ENCODE measurements at places on chromosomes 2 and 18.

- peak; percentile 29 for DNase-seq
Observed at GRCh38 chr2:105977212-105977611, 216.9 kb downstream of the UXS1 start.

- peak; percentile 85 for DNase-seq
Observed at GRCh38 chr18:39455285-39455684, 1889.7 kb upstream of the CELF4 start.

DNA sequence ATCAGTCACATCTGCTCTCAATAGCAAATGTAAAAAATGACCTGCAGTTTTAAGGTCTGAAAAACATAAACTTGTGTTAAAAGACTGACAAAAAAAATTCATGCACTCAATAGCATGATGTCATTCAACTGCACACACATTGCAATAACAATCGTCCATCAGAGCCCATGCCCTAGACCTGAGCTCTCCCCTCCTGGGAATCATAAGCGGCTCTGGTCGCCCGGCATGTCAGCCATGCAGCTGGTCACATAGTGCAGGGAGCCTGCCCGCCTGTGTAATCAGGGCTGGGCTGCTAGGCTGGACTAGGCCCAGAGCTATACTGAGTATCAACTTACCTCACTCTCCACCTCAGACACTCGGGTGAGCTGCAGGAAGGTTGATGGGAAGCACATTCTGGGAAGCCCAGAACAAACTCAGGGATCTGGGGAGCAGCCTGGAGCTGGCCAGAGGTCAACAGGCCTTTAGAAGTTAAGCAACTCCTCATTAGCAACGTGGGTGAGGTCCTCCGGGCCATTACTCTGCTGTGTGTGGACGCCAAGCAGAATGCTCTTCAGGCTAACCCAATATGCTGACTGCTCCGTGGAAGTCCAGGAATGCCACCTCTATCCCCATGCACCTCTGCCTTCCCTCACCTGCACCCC, 165.5 kb downstream of the TTC32 start:
- no peak for DNase-seq

DNA sequence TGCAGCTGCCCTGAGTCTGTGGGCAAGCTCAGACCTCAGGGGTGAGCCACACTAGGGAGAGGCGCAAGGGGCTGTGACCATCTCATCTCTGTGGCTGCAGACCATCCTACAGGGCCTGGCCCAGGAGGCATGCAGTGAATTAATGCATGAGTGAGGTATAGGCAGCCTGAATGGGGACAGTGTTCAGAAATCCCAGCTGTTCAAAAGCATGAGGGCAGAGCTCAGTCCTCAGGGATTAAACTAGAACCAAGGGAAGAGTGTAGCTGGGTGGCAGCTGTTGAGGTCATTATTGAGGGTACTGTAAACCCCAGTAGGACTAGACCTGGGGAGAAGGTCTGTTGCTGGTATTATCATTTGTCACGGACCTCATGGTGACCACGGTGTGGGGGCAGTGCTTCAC, 17.0 kb downstream of the TMEM177 start:
- no peak for DNase-seq

DNA sequence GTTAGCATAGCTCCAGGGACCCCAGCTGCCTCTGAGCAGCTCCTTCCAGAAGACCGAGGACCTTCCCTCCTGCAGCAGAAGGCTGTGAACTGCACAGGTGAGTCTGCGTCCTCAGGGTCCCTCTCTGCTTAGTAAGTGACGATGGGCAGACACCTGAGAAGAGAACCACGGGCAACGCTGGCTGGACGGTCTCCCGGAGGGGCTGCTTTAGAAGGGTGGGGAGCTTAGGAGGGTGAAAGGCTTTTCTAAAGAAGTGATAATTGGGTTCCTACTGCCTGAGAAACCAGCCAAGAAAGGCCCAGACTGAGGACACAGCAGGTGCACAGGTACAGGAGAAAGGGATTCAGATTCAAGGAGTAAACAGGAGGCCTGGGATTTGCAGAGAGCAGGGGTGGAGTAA, 276.6 kb upstream of the PXDN start:
- no peak for DNase-seq

GRCh38 chr2:130391058-130391871, 35.4 kb downstream of the PTPN18 start:
- DNase-seq, result no peak

GRCh38 chr18:76977108-76977621, 154.8 kb downstream of the ZNF236 start:
- DNase-seq, result no peak

DNA sequence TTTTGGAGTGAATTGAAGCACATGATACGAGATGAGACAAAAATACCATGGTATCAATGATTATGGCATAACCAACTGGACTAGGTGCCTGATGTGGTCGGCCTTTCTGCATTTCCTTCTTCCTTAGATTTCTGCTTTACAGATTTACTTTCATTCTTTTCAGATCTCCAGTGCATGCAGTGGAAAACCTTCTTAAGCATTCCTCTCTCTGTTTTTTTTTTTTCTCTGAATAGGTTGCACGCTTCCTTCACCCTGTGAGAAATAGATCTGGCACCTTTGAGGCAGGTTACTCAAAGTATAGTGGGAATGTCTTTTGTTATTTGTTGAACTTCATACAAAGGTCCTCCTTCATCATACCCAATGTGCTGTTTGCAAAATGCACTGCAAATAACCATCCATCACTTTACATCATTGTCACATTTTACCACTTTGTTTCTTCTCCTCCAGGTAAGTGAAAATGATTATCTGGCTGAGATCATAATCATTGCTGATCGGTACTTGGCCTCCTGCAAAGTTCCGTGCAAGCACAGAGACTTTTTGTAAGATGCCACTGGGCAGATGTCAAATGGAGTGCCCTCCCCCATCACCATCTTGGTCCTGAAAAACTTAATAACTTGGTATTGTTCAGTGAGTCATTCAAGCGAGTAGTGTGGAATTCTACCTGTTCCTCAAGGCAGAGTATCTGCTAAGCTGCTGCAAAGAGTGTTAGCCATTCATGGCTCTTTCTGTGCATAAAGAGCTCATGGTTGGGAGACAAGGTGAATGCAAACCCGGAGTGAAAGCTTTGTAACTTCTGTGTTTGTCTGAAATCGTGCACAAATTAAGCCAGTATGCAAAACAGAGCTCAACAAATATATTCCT, 30.0 kb upstream of the KLHL14 start:
- DNase-seq, result no peak

DNA sequence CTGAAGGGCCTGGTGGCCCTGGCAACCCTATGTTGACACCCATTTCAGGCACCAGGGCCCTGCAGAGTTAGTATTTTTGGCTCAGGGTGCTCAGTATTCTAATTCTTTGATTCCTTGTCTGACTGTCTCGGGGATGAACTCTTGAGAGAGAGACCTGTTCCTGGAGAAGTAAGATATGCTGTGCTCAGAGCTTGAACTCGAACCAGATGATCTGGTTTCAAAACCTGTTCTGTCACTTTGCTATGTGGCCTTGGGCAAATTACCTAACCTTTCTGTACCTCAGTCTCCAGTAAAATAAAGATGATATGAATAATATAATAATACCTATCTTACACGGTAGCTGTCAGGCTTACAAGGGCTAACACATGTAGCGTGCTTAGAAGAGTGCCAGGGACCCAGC, 294.2 kb downstream of the DYSF start:
- no peak for DNase-seq

GRCh38 chr2:225076125-225076524, 33.9 kb upstream of the DOCK10 start:
- DNase-seq, result no peak

- no peak for DNase-seq
Observed at GRCh38 chr2:232102380-232102779, 140.9 kb downstream of the DIS3L2 start.

DNA sequence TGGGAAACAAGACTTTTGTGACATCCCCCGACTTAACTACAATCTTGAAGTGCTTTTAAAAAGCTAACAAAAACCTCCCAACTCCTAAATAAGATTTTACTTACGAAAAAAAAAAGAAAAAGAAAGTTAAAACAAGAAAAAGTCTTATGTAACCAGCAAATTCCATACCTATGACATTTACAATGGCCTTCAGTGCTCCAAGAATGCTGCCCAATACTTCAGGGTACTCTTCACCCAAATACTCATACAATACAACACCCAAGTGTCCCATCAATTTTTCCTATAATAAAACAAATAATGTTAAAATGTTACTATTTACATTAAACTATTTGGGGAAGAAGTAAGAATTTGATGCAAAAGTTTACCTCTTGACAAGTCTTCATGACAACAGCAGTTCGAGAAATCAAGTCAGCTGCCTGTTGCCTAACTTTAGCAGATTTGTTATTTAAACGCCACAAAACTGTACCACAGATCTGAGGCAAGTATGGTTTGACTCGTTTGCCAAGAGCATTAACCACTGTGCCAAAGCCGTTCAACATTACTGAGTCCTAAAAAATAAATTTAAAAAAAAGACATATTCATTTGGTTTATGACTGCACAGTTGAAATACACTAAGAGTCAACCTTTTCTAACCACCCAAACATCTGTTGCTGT, 34.8 kb downstream of the SF3B1 start:
- no peak for DNase-seq

- DNase-seq, result no peak
Observed at GRCh38 chr2:237413777-237414661, at the start of gene COL6A3. Gene COL6A3 (minus strand): TSS chr2:237414164. CDS start chr2:237396817, 17,347 bp downstream.

GRCh38 chr2:43989545-43989944, 6.2 kb downstream of the LRPPRC start:
- no peak for DNase-seq

DNA sequence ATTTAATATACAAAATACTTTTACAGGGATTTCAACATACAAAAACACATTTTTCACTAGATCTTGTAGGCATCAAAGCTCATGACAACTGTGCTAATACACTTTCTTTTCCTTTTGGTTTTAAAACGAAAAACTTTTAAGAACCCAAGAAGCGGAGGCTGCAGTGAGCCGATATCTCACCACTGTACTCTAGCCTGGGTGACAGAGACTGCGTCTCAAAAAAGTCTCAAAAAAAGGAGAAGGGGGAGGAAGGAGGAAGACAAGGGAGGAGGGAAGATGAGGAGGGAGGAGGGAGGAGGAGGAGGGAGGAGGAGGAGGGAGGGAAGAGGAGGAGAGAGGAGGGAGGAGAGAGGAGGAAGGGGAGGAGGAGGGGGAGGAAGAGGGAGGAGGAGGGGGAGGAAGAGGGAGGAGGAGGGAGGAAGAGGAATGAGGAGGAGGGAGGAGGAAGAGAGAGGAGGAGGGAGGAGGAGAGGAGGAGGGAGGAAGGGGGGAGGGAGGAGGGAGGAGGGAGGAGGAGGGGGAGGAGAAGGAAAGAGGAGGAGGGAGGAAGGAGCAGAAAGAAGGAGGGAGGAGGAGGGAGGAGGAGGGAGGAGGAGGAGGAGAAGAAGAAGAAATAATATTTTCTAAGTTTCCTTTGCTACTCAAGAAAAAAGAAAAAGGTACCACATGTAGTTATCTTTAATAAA, 13.8 kb downstream of the ROCK2 start:
- DNase-seq, result no peak

GRCh38 chr18:77157312-77157711, 24.7 kb upstream of the MBP start:
- DNase-seq, result no peak

DNA sequence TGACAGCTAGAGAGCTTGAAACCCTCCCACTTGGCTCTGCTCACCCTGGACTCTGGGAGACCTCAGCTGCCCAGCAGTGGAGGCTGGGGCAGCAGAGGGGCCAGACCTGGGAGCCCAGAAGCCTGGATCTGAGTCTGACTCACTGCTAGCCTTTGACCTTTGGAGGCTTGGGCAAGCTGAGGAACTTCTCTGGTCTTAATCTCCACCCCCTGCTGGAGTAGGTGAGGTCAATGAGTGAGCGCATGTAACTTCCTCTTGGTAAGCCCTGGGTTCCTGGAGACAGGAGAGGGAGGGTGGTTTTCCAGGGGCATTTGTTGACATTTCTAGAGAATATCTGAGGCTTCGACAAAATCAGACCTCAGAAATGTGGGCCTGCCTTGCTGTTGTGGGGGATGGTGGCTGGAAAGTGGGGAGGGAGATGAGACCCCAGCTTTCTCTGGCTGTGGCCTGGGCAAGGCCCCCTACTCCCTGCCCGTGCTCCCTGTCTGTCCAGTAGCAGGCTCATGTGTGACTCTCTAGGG, 73.0 kb upstream of the YWHAQ start:
- peak; percentile 81 for DNase-seq

DNA sequence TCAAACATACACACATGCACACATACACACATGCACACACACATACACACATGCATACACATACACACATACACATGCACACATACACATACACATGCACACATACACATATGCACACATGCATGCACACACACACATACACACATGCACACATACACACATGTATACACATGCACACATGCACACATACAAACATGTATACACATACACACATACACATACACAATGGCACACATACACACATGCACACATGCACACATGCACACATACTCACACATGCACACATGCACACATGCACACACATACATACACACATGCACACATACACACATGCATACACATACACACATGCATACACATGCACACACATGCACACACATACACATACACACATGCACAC, 137.2 kb downstream of the ACKR3 start:
- no peak for DNase-seq

GRCh38 chr18:77059294-77059916, 73.2 kb downstream of the MBP start:
- no peak for DNase-seq

DNA sequence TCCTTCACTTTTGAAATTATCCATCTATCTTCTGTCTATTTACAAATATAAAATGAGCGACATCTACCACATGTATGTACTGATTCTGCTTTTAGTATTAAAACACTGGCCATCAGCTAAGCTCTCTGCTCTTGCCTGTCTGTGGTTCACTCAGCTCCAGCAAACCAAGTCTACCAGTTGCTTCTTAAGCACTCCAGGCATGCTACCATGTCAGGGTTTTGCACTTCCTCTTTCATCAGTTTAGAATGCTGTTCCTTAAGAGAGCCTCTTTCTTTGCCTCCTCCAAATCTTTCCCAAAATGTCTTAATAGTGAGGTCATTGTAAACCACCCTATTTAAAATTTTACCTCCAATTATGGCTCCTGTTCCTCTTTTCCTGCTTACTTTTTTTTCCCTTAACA, 59.5 kb downstream of the SCN3A start:
- no peak for DNase-seq

- DNase-seq, result no peak
Observed at GRCh38 chr2:98444436-98445176, at the start of gene INPP4A. Gene INPP4A (plus strand): TSS chr2:98444858. CDS start chr2:98520049, 75,191 bp downstream.

DNA sequence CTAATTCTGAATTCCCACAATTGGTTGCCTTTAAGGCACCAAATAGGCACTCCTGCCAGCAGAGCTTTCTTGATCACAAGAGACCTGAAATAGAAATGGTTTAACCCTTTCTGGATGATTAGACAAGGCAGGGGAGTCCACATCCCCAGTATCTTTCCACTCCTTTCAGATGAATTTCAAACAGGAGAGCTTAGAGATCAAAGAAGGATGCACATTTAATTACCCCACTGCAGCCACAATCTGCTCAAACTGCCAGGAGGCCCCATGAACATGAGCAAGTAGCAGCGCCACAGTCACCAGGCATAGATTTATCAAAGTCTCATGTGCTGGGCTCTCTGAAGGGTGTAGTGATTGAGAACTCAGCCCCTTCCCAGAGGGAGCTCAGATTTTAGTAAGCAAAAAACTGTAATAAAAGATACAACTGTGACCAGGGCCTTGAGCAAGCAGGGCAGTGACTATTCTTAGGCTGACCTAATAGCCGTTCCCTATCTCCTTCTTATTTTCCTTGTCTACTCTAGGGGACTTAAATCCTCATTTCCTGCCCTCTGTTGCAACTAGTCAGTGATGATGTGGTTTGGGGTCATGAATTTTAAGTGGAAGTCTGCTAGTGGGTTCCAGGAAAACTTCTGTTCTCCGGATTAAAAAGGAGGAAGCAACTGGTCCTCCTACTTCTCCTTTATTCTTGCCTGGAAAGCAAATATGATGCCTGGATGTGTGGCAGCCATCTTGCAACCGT, 53.7 kb downstream of the SLC4A3 start:
- DNase-seq, result no peak

Measured in kidney epithelial cell (primary cell).